ENCODE measurements at places on chromosomes 1 and 21.
A peak's percentile ranks its signal among the peaks of the same experiment; 100 is the strongest.

- DNase-seq: no peak
Observed at GRCh38 chr1:2617971-2618470, 14.8 kb downstream of the MMEL1 start.

- DNase-seq: no peak
Observed at GRCh38 chr1:87333692-87334347, 5.1 kb downstream of the LMO4 start.

- DNase-seq: no peak
Observed at GRCh38 chr1:246789454-246790339, 65.5 kb downstream of the SCCPDH start.

- DNase-seq: peak; percentile 66
Observed at GRCh38 chr1:78096976-78097375, 51.2 kb downstream of the GIPC2 start.

GRCh38 chr1:44460107-44460882 lies 55.2 kb downstream of the RNF220 start:
- DNase-seq: no peak

GRCh38 chr1:53895421-53895820 lies 1.4 kb downstream of the DIO1 start:
- no peak for DNase-seq

DNA sequence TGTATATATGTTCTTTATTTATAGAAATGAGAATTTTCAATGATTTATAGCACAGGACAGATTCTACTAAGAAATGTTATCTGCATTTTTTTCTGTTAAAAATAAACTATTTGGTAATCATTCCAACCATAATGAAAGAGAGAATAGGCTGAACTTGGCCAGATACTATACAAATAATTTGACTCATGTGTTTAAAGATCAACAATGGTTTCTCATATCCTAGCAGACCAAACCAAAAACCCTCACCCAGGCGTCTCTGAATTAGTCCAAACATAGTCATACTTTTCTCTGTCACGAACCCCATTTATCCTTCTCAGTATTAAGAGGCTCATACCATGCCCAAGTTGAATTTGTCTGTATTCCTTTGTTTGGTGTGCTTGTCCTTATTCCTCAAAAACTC lies 40.3 kb downstream of the RPE65 start:
- no peak for DNase-seq

DNA sequence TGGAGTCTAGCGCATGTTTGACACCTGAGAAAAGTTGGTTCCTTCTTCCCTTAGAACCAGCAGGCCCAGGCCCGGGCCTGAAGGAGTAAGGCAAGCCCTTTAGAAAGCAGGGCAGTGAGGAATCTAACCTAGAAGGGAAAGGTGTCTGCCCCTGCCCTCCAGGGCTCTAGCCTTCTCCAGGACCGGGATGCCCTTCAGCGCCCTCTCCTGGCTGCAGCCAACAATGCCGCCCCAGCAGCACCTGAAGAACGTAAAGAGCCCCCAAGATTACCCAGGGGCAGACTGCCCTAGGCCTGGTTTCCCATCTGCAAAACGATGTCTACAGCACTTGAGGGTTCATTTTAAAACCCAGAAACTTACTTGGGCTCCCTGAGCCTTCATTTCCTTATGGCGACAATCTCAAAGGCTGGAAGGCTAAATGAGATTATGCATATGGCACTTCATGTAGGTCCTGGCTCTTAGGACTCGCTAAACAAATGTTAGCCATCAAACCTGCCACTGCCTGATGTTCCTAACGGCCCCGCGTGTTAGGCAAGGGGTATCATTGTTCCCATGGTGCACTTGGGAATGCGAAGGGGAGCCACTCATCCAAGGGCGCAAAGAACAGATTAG lies 106.7 kb upstream of the KLHDC7A start:
- DNase-seq: no peak

DNA sequence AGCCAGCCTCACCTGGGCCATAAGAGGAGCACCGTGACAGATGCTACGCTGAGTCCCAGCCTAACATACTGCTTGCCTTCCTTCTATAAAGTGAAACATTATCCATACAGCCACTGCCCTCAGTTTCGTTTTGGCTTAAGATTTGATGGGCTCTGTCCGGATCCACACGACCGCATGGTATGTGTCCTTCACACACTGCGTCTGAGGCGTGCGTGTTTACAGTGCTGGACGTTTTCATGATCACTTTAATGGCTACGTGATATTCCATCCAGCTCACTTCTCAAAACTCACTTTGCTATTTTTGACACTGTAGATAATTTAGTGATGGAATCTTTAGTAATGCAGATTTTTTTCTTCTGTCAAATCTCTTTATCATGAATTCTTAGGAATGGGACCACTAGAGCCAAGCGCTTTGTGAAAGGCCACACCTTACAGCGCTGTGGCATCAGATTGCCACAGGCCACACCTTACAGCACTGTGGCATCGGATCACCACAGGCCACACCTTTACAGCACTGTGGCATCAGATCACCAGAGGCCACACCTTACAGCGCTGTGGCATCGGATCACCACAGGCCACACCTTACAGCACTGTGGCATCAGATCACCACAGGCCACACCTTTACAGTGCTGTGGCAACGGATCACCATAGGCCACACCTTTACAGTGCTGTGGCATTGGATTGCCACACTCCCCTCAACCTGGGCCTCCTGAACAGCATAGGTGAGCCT lies 47.1 kb downstream of the PRDM15 start:
- no peak for DNase-seq

DNA sequence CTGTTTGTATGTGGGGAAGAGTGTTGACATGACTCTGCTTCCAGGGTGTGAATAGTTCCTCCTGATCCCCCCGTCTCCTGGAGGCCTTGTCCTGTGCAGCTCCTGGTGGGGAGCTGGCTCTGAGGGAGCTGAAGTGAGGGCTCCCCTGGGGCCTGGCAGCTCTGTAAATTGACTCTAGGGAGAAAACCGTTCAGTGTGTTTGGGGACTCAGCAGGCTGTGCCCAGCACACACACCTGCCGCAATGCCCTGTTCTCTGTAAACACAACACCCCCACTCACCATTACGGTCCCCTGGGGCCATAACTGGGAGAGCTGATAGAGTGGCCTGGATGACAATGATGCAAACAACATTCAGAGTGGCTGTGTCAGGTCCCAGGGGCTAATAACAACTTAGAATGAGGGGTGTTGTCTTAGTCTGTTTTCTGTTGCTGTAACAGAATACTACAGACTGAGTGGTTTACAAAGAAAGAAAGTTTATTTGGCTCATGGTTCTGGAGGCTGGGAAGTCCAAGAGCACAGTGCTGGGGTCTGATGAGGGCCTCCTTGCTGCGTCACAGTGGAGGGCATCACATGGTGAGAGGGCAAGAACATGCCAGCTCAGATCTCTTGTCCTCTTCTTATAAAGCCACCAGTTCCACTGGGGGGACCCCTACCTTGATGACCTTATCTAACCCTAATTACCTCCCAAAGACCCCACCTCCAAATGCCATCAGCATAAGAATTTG lies 15.3 kb downstream of the ADORA1 start:
- DNase-seq: no peak

DNA sequence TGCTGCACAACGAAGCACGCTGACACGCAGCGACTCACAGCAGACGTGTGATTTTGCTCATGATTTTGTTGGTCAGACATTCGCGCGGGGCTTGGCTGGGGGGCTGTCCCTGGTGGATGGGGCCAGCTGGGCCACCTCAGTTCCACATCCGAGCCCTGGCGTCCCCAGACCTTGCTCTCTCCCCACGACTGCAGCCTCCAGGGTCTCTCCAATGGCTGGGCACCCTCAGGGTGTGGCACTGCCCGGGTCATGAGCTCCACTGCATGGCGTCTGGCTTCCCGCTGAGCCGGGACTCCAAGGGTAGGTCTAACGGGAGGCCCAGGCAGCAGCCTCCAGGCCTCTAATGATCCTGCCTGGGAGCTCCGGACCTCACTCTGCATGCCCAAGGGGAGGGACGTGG lies 173.0 kb upstream of the AJAP1 start:
- no peak for DNase-seq

Measured in putamen (tissue), 1 donor.